ENCODE measurements at places on chromosomes 1 and 21.

- no peak for DNase-seq
Measured at GRCh38 chr21:14825514-14825974, 239.3 kb downstream of the NRIP1 start.

GRCh38 chr1:6416295-6416656 lies 3.4 kb downstream of the HES2 start:
- DNase-seq: no peak

GRCh38 chr1:222994511-222995235 lies 148.4 kb downstream of the TLR5 start:
- DNase-seq: no peak

DNA sequence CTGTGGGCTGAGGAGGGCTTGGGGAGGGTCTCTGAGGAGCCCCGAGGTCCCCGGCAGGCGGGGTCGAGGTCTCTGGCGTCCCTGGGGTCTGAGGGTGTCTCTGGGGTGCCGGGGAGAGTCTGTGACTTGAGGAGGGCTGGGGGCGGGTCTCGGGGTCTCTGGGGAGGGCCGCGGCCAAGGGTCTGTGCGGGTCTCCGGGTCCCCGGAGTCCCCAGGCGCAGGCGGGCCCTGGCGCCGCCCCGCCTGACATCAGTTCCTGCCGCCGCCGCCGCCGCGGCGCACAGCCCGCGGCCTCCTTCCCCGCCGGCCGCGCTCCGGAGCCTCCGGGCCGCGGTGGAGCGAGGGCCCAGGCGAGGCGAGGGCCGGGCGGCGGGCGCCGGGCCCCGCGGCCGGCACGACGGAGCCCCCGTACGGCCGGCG lies at the start of gene PLEKHM2:
Gene PLEKHM2 (plus strand): TSS at position 279 of the 420 bp plus-strand sequence. CDS start 239 bp downstream, outside the sequence.
- peak; percentile 75 for DNase-seq

- DNase-seq: no peak
Measured at GRCh38 chr21:17438635-17439034, 74.2 kb upstream of the CXADR start.

GRCh38 chr1:234619794-234620247 lies 9.8 kb upstream of the IRF2BP2 start:
- DNase-seq: no peak

DNA sequence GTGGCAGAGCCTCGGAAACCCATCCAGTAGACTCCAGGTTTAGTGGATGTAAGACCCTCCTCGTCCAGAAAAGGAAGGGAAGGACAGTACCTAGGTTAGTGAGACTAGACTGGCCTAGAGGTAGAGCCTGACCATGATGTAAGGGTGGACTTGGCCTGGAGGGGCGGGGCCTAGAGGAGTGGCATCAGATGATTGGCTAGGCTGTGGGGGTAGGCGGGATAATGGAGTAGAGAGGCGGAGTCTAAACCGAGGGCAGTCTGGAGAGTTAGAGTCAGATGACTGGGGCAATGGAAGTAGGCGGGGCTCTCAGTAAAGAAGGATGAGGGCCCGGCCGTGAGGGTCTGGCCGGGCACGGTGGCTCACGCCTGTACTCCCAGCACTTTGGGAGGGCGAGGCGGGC lies 70.1 kb downstream of the EPHB2 start:
- no peak for DNase-seq

DNA sequence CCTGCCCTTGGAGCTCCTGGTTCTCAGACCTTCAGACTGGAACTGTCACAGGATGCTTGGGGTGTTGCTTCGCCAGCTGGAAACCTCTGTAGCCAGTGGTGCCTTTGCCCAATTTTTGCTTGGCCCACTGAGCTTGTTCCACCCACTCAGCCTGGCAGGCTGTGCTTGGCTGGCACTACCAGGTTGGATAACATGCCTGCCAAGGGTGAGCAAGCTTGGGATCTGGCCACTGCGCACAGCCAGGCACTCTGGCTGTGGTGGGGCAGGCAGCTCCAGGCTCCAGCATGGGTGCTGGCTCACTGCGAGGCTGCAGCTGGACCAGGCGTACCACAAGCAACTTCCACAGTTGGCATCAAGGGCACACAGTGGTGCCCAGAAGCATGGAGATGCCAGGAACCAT lies 967.8 kb upstream of the NCAM2 start:
- DNase-seq: peak; percentile 53

- DNase-seq: peak; percentile 48
Measured at GRCh38 chr1:39954324-39954869, 548 bp upstream of the MFSD2A start.

DNA sequence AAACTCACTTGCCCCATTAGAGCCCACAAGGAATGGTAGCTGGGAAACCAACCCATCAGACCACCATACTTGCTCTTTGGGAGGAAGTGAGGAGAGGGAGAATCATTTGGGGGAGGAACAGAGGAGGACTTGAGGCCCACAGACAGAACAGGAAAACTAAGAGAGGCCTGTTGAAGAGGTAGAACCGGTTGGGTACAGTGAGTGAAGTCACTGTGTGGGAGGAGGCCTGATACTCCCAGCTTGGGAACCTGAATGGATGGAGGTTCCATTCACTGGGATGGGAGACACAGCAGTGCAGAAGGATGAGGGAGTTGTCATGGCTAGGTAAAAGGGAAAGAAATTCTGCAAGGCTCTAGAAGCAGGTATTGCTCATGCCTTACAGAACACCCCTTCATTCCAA lies 63.4 kb upstream of the PSEN2 start:
- DNase-seq: no peak

- DNase-seq: no peak
Measured at GRCh38 chr1:18645747-18646090, 15.1 kb downstream of the PAX7 start.

DNA sequence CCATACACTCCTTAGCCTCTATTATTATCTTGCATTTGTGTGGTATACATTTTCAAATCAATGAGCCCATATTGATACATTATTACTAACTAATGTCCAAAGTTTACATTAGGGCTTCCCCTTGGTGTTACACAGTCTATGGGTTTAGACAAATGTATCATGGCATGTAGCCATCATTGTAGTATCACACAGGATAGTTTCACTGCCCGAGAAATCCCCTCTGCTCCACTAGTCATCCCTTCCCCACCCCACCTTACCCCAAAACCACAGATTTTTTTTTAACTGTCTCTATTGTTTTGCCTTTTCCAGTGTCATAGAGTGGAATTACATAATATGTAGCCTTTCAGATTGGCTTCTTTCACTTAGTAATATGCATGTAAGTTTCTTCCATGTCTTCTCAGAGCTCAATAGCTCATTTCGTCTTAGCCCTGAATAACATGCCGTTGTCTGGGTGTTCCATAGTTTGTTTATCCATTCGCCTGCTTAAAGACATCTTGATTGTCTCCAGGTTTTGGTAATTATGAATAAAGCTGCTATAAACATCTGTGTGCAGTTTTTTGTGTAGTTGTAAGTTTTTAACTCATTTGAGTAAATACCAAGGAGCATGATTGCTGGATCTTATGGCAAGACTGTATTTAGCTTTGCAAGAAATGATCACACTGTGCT lies 86.4 kb upstream of the LYST start:
- DNase-seq: no peak

DNA sequence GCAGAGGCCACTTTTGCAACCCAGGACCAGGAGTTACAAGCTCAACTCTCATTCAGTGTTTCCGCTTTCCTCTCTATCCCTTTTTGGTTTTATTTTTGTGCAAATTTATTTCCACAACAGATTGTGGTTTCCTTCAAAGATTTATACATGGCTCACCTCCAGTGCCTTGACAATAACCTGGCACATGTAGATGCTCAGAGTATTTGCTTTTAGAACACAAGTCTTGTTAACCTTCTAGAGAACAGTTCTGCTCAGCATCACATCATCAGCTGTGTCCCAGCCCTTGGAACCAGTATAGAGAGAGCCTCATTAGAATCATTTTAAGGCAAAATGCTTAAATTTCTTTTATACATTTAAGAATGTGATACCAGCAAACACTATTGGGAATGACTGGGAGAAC lies 133.7 kb downstream of the TENT5C start:
- DNase-seq: no peak

GRCh38 chr1:240091614-240092300 lies at the start of gene FMN2:
Gene FMN2 (plus strand): TSS chr1:240091883. CDS start chr1:240092110, 227 bp downstream.
- DNase-seq: no peak

DNA sequence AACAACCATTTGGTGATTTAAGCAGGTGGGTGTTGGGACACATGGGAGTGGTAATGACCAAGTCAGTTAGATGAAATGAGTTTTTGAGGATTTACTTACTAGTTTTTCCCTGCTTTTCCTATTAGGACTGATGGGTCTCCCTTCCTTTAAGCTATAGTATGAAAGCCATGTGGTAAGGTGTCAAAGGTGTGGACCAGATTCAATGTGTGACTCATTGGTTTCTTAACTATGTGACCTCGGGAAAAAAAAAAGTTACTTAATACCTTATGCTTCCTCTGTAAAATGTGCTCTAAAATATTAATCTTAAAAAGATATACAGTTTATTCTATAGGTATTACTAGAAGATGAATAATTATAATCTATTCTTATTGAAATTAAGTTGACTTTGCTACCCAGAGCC lies 93.7 kb downstream of the DUSP10 start:
- no peak for DNase-seq

DNA sequence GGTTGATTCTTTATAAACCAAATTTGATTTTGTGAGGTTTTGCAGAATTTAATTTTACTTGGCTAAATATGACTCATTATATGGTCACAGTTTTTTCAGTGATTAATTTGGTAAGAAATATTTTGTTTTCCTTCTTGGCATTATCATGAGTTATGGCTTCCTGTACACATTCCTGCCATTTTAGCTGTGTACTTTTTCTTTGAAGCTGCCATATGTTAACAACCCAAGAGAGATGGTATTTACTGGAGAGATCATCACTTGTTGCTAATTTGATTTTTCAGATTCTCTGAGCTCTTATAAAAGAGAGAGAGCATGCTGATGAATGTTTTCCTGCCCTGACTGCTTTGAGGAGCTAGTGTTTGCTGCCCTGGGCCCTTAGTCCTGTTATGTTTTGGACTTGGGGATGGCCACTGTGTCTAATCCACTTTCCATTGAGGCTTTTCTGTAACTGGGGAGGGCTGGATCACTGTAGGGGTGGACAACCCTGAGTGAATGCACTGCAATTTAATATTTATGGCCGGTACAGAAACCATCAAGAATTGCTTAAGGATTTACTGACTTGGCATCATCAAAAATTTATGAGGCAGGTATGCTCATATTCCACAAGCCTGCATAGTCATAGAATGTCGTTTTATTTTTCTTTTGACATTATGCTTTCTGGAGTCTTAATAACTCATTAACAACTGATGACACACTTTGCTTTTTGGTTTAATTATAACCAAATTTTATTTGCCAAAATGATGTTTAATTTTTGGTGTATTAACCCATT lies 200.9 kb downstream of the DISC1 start:
- no peak for DNase-seq

GRCh38 chr1:11463177-11463576 lies 15.8 kb upstream of the DISP3 start:
- DNase-seq: no peak

DNA sequence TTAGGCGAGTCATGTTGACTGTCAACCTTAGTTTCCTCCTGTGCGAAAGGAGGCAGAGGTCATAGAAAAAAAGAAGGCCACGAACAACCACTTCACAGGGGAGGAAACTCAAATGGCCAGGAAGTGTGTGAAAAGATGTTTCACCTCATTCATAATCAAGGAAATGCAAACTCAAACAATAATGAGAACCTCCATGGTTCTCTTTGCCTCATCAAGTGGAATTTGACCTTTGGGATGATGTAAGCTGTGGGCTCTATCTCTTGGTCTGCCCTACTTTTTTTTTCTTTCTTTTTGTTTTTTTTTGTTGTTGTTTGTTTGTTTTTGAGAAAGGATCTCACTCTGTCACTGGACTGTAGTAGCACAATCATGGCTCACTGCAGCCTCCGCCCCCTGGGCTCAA lies 55.9 kb upstream of the GRHL3 start:
- no peak for DNase-seq

DNA sequence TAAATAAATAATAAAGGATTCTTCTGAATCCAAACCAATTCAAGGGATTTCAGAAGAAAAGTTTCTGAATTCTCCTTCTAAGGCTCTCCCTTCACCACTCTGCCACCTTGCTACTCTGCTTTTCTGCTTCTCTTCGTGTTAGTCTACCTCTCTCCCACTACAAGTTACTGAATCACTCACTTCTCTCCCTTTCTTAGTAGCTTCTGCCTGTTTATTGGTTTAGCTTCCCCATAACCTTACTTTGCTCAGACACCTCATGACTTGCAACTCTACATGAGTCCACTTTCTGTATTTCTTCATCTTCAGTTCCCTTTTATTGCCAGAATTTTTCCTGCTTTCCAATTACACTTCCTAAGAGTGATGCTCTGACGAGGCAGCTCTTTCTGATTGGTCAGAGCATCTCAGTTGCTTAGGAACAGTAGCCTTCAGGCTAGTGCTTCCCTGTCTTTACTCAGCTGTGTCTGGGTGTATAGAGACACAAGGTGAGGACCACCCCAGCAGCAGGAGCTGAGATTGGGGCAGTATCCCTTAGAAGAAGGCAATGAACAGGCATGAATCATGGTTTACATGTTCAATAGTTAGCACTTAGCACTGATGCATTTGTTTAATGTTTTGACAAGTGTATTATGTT lies 144.6 kb downstream of the SLC30A10 start:
- DNase-seq: no peak

DNA sequence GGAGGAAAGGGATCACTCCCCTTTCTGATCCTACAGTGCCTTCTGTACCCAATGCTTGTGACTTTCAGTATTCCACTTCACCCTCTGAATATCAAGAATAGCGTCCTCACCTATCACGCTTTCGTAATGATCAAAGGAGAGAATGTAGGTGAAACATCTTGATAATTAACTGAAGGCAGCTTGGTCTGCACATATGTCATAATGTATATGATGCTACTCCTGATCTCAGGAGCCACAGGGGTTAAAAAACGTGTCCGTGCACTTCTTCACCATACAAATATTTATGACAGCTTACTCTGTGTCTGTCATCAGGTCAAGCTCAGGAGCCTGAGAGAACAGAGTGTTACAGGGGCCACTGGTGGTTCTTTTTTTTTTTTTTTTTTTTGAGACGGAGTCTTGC lies 1.2 kb upstream of the PIK3C2B start:
- no peak for DNase-seq

DNA sequence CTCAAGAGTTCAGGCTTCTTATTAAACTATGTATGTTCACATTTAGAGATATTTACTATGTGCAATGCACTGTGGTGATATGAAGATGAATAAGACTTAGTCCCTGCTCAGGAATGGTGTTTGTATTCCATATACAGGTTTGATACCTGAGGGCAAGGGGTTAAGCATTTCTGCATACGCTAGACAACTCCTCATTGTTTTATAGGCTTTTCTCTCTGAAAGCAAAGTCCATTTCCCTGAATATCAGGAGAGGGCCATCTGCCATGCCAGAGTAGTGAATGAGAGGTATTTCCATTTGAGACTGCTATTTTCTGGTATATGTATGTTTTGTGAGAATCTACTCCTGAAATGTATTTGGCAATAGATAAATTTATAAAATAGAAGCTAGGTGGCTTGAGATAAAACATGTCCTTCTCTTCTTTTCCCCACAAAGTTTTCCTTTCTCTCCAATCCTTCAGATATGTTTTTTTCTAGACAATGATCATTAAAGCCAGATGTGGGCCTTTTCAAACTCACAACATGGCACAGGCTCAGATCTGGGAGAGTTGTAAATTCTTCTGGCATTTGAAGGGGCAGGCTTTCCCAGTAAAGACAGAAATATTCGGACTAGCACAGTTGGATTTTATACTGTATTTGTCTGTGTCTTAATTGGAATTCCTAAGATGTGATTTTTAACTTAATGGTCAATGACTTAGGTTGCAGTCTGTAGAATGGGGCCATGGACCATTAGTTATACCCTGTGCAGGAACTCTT lies 73.3 kb upstream of the WDR26 start:
- no peak for DNase-seq

- no peak for DNase-seq
Measured at GRCh38 chr1:110069404-110070281, 829 bp downstream of the ALX3 start.

- no peak for DNase-seq
Measured at GRCh38 chr21:39632796-39633442, 20.2 kb downstream of the B3GALT5 start.

Measured in left ventricle myocardium superior (tissue), 1 donor.